AG10803 (cell line): ENCODE measurements at places on chromosomes 6 and 20.

DNA sequence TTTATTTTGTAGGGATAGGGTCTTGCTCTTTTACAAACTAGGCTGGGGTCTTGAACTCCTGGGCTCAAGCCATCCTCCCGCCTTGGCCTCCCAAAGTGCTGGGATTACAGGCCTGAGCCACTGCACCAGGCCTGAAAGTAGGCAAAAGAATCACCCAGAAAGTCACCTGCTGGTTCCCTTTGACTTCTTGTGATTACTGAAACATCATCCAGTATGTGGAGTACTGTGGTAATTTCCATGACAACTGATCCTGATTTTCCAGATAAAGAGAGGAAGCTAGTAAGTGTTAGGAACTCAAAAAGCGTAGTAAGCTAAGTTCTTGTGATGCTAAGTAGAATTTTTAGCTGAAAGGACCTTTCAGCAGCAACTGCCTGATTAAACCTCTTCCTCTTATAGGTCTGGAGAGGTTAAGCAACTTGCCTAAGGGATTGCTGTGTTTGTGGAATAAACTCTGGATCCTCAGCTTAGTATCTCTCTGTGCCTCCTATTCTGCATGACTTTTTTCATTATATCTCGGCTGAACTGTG, 16.8 kb downstream of the RALY start:
- DNase-seq = no peak

- peak; percentile 63 for DNase-seq
These were observed 12.5 kb downstream of the ITPR3 start for GRCh38 chr6:33633462-33634158.

DNA sequence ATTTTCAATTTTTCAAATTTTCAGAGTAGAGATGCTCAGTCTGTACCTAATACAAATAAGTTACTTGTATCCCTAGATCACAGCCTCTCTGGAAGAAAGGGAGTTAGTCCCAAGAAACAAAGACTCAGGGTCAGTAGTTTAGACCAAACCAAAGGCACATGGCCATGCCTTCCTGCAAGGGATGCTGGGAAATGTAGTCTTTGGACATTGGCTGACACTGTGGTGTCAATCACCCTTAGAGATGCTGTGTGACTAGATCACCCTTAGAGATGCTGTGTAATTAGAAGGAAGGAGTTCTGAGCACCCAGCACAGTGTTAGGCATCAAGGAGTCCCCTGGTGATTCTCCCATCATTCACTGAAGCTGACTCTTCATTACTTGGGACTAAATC, 202.1 kb downstream of the NFATC2 start:
- DNase-seq = no peak

GRCh38 chr6:3327403-3327802, 68.7 kb downstream of the PSMG4 start:
- no peak for DNase-seq

- no peak for DNase-seq
These were observed 11.4 kb downstream of the SENP6 start for GRCh38 chr6:75613056-75613501.

GRCh38 chr20:1819311-1820137, 75.7 kb upstream of the SIRPA start:
- no peak for DNase-seq

- no peak for DNase-seq
These were observed 6.8 kb downstream of the NRN1 start for GRCh38 chr6:5999688-6000608.

- no peak for DNase-seq
These were observed 13.7 kb upstream of the MLN start for GRCh38 chr6:33817489-33817888.
